HT-29 (cell line): ENCODE measurements at places on chromosomes 6 and 20. TPM values are rescaled to one million over a fixed set of nuclear protein-coding genes. Genes with fewer than 3 reads are reported as not detected.

DNA sequence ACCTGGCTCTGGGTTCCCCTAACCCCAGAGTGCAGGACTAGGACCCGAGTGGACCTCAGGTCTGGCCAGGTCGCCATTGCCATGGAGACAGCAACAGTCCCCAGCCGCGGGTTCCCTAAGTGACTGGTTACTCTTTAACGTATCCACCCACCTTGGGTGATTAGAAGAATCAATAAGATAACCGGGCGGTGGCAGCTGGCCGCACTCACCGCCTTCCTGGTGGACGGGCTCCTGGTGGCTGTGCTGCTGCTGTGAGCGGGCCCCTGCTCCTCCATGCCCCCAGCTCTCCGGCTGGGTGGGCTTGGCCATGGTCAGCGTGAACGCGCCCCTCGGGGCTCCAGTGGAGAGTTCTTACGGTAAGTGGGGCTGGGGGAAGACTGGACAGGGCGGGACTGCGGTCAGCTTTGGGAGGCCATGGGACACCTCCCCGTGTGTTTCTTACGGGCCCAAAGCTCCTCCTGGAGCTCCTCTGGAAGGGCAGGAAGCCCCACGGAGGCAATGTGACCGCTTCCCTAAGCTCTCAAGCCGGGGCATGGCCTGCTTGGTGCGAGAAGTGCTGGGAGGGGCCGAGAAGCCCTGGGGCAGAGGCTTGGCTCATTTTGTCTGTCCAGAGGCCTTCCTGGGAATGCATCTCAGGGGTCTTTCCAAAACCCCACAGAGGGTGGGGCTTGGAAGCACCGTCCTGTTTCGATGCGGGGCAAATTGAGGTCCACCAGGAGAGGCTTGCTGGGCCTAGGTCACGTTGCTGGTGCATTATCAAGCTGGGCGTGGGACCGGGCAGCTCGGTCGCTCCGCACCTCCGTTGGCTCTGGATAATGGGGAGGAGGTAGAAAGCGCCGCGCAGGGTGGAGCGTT is at the start of gene HNF4A:
Gene HNF4A, plus strand, starts transcription at position 202 of the 855 bp plus-strand sequence. Its CDS starts 106 bp downstream, at position 308.
- DNase-seq = peak; percentile 93

The SCUBE3 gene
- total RNA-seq = not detected in 2 replicates

GRCh38 chr20:45629496-45630100 is at the start of gene WFDC10A:
WFDC10A (plus strand) TSS chr20:45629739; CDS start chr20:45629814, 75 bp downstream.
- peak; percentile 94 for DNase-seq

The LCA5 gene
- total RNA-seq = 0.29 and 0.36 TPM in 2 replicates

- no peak for DNase-seq
These were observed 26.7 kb upstream of the SPTLC3 start for GRCh38 chr20:12982098-12982497.

DNA sequence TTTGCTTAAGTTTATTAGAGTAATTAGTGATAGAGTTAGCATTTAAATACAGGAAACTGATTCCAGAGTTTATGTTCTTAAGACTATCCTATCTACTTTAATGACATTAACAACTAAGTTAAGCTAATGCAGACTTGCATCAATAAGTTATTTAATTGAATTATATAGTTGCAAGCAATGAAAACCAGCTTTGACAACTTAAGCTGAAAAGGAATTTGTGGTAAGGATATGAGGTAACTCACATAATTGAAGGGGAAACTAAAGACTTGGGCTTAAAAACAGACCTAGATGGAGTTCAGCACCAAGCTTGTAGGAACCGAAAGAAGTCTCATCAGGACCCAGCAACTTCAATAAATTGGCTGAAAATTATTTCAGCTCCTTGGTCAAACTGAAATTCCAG is 222.3 kb downstream of the IBTK start:
- no peak for DNase-seq

The OR2B6 gene
- not detected in 2 replicates for total RNA-seq

The PRR18 gene
- 0.05 TPM in 1 of 2 replicates, not detected in the other for total RNA-seq

The STK38 gene
- 6.5 and 8.1 TPM in 2 replicates for total RNA-seq

DNA sequence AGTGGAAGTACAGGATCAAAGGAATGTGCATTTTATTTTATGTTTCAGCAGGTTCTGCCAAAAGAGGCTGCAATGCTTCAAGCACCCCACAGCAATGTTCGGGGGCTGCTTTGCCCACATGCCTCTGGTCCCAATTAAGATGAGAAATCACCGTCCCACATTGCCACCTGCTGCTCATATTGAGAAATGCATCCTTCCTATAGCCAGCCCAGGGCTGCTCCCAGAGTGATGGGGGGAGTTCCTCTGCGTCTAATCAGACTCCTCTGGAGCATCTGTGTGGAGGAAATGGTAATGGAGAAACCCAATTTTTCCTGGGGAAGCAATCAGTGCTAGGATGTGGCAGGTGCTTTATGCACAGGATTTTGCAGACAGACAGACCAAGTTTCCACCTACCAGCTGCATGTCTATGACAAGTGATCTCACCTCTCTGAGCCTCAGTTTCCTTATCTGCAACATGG is 33.7 kb downstream of the PTGIS start:
- DNase-seq = peak; percentile 95

DNA sequence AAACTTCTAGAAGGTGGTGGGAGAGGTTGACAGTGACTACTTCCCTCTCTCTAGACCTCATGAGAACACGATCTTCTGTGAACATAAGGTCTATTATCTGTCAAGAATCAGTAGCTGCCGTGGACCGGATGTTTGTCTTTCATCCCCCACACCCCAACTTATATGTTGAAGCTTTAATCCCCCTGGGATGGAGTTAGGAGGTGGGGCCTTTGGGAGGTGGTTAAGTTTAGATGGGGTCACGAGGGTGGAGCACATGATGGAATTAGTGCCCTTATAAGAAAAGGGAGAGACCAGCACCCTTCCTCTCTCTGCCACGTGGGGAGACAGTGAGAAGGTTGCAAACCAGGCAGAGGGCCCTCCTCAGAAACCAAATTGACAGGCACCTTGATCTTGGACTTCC is 409.1 kb downstream of the QKI start:
- no peak for DNase-seq

The SPATS1 gene
- total RNA-seq = not detected in 2 replicates

The RALGAPB gene
- 18.4 and 20.0 TPM in 2 replicates for total RNA-seq

- no peak for DNase-seq
These were observed 39.6 kb downstream of the TFEB start for GRCh38 chr6:41695825-41696224.

- DNase-seq = no peak
These were observed 113.3 kb downstream of the AFG1L start for GRCh38 chr6:108407904-108408827.

The SIRPB1 gene
- 0.47 TPM in 1 of 2 replicates, not detected in the other for total RNA-seq

- peak; percentile 24 for DNase-seq
These were observed 144.3 kb upstream of the SULF2 start for GRCh38 chr20:47929368-47930115.

DNA sequence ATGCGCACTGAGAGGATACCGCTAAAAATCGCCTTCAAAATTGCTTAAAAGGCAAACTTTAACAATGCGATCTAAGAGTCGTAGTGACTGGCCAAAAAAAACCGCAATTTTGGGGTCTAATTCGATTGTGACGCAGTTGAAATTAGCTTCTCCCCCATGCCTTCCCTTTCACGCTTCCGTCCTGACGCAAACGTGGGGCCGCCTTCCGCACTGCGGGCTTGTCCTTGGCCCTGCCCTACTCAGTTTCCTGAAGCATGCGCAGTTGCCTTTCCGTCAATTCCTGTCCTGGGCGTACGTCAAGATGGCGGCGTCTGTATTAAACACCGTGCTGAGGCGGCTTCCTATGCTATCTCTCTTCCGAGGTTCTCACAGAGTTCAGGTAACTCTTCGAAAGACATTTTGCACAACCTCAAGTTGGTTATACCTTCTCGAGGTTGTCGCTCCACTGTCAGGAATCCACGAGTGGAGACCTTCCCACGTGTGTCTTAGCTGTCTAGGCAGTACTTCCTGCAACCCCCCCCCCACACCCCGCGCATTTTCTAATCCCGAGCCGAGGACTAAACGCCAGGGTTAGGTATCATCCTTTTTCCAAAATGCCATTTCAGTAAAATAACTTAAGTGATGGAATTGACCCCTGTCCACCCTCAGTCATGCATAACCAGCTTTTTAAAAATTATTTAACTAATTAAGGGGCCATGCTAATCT is at the start of gene MRPS18B:
Gene MRPS18B, plus strand, starts transcription at position 276 of the 705 bp plus-strand sequence. Its CDS starts 26 bp downstream, at position 302.
- peak; percentile 98 for DNase-seq

The HLA-DQB1 gene
- total RNA-seq = not detected in 2 replicates

DNA sequence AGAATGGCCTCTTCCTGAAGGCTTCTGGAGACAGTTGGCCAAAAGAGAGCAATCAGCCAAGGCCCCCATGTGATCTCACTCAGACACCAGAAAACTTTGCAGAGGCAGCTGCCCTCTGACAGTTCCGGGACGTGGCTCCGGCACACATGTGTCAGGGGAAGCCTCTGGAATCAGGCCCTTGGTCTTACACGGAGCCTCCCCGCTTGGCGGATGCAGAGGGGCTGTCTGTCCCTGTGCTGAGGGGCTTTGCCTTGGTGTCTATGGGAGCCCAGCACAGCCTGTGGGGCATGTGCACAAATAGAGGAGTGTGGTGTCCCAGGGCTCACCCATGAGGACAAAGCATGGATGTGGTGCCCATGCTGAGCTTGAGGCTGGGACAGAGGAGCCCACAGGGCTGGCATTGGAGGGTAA is 13.8 kb downstream of the SIGLEC1 start:
- DNase-seq = no peak

The ZFP57 gene
- total RNA-seq = 0.13 TPM in 1 of 2 replicates, not detected in the other

The OR2J3 gene
- total RNA-seq = not detected in 2 replicates

DNA sequence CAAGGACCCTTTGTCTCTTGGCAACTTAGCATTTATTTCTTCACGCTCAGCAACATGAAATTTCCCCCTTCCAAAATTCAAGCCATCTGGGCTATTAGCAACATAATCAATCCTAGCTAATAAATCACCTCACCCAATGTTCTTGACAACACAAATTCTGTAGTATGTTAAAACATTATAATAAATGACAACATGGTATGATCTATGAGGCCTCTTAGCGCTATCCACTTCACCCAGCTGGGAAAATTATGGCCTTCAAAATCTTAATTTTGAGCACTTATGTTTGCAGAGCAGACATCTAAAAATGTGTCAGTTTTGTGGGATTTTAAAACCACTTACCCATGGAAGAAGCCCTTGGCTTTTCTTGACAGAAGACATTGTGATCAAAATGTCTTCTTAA is 181.9 kb downstream of the HDGFL1 start:
- no peak for DNase-seq

DNA sequence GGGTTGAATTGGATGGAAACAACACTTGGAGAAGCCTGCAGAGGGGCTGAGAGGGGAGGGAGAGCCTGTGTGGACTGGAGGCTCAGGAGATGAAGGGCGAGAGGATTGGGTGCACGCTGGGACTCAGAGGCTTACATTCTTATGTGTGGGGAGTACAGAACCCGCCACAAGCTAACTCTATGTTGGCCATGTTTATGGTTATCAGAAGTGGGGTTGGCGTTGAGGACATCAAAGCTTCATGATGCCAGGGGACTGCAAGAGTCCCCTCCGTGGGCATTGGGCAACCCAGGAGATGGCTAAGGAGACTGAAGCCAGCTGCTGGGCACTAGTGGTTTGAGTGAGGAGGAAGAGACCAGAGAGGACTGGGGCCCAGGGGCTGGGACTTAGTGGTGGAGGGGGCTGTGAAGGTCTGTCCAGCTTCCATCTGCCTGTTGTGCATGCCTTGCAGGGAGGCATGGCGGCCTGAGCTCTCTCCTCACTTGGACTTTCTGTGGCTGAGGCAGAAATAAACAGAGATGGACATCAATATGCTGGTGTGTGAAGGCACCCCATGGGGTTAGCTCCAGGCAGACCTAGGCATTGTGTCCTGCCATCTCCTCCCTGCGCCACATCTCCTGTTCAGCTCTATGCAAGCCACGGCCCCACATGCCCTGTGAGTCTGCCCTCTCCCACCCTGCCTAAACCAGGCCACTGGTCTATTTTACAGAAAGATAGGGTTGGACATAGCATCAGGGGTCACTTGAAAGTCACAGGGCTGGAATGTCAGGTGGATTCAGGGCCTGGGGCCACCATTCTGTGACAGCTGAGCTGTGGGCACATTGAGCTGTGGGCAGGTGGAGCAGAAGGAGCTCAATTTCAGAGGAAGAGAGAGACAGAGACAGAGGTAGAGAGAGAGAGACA is 61.6 kb downstream of the PHACTR3 start:
- no peak for DNase-seq

DNA sequence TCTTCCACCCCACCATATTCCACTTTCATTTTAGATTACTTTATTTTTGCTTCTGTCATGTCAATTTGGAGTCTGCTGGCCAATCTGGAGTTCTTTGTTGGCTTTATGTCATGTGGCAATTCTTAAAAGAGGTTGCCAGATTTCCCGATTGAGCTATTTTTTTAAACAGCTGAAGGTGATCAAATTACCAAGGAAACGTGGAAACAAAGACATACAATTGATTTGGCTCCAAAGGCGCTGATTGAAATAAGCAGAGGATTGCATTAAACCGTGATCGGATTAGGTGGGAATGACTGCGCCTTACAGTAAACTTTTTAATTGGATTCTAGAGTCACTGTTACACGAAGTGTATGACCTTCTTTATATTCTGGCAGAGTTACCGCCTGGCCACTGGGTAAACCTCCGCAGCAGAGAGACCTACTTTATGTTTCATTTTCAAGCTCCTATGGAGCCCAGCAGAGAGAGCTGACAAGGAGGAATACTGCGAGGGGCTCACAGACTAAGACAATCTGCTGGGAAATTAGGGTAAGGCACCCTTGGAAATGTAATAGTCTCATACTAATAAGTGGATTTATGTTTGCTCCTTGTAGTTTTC is 37.9 kb downstream of the SIM1 start:
- no peak for DNase-seq

DNA sequence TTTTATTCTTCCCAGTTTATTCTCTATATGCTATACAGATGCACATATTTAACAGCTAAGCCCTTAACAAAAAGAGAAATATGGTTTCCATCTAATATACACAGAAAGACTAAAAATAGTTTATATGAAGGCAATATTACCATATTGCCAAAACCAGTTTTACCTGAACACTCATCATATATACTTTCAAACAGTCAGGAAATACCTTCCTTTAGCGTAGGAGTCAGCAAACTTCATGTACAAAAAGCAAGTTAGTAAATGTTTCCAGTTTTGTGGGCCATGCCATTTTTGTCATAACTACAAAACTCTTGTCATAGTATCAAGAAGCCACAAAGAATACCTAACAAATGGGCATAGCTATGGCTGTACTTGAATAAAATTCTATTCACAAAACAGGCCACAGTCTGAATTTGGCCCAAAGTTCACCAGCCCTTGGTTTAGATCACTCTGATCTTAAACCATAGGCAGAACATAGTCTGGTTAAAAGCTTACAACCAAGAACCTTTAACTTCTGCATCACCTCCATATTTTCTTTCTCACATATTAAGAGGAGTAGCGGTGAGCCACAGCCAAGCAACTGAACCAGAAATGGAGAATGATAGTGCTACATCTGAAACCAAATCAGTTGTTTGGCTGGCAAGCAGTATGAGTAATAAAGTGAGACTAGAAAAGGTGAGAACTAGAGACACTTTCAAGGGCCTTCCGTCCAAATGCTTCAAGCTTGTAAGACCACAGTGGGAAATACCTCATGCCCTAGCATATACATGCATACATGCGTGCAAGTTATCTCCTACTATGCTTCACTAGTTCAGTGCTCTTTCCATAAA is 116.6 kb downstream of the PTPRK start:
- no peak for DNase-seq

The ECT2L gene
- total RNA-seq = not detected in 2 replicates

DNA sequence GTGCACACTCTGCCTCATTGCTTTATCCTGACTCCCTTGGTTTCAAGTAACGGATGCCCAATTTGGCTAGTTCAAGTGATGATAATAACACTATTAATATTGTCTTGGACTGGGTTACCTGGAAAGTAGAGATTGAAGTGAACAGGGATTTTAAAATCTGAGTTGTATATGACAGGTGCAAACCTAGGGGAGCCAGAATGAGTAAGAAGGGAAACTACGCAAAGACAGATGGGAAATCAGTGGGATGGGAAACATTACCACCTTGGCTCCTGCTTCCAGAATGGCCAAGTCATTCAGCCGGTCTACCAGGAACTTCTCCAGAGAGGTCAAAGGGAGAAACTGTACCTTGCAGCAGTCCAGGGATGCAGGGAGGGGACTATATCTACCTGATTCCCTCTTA is 41.9 kb downstream of the OGFRL1 start:
- no peak for DNase-seq
